Calu3 (cell line): ENCODE measurements at places on chromosomes 4 and X.

DNA sequence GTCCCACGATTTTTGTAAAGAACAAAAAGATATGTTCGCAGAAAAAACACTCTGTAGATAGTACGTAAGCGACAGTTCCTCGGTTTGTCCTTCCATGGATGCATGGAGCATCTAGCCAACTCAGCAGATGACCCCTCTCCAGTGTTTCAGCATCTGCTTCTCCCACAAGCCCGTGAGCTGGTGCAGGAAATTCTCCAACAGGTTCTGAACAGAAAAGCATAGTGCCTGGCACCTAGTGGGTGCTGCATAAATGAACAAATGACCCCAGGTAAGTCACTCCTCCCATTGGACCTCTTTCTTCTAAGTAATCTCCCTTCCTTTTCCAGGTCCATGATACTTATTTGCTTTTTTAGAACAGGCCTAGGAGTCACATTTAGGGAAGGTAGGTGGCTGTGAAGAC is 966 bp upstream of the KIAA0232 start:
- H3K27ac ChIP-seq, result no peak overlapping the region
- peak overlapping the region; percentile 76 for H3K4me3 ChIP-seq
- DNase-seq, result no peak
- peaks cover 20% of the 10 kb centered on the region for H3K4me1 ChIP-seq
- H3K27me3 ChIP-seq, result peaks cover 4% of the 10 kb centered on the region
- peaks cover 19% of the 10 kb centered on the region for H3K36me3 ChIP-seq

- H3K36me3 ChIP-seq, result no peaks in the 10 kb centered on the region
- H3K4me3 ChIP-seq, result no peak overlapping the region
- H3K27me3 ChIP-seq, result no peaks in the 10 kb centered on the region
- no peak overlapping the region for H3K27ac ChIP-seq
- H3K4me1 ChIP-seq, result peaks cover 9% of the 10 kb centered on the region
- DNase-seq, result no peak
Observed at GRCh38 chrX:115539841-115540240, 21.1 kb upstream of the PLS3 start.

DNA sequence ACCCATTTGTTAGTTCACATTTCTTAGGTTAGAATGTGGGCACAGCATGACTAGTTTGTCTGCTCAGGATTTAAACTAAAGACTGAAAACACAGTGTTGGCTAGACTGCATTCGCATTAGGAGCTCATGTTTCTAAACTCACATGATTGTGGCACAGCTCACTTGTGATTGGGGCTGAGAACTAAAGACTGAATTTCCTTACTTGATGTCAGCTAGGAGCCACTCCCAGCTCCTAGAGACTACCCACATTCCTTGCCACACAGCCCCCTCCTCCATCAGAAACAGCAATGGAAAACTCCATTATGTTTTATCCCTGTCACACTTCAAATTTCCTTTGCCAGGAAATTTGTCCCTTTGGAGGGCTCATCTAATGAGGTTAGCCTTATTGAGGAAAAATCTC is 170.2 kb upstream of the NUDT6 start:
- H3K27me3 ChIP-seq, result no peaks in the 10 kb centered on the region
- DNase-seq, result no peak

- H3K27me3 ChIP-seq, result no peaks in the 10 kb centered on the region
- no peak overlapping the region for H3K27ac ChIP-seq
- DNase-seq, result no peak
- H3K36me3 ChIP-seq, result peaks cover 22% of the 10 kb centered on the region
- peak overlapping the region; percentile 82 for H3K4me3 ChIP-seq
Observed at GRCh38 chrX:40734971-40735324, 394 bp downstream of the MED14 start.

- no peak for DNase-seq
- no peaks in the 10 kb centered on the region for H3K36me3 ChIP-seq
- no peaks in the 10 kb centered on the region for H3K27me3 ChIP-seq
- no peak overlapping the region for H3K4me3 ChIP-seq
Observed at GRCh38 chrX:45903781-45904201, 641.4 kb downstream of the ZNF674 start.

GRCh38 chr4:67762086-67762485 is 7.9 kb upstream of the GNRHR start:
- H3K27me3 ChIP-seq, result no peaks in the 10 kb centered on the region
- no peak overlapping the region for H3K27ac ChIP-seq
- no peaks in the 10 kb centered on the region for H3K4me1 ChIP-seq
- no peak for DNase-seq

DNA sequence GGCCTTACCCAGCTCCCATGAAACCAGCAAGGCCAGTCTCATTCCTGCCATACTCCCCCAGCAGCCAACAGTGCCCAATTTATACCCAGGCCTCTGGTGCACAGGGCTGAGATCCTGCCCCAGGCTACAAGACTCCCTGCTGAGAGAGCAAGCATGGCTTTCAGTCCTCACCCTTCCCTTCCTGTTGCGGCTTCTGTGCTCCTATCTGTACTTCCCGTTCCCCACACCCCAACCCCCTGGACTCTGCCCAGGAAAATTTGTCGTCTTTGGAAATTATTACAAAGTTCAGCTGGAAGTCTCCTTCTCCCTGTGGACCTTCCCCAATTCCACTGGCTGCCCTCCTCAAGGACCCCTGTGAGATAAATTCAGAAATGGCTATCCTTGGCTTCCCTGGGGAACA is 84.1 kb upstream of the GK2 start:
- no peaks in the 10 kb centered on the region for H3K36me3 ChIP-seq
- H3K27ac ChIP-seq, result no peak overlapping the region

DNA sequence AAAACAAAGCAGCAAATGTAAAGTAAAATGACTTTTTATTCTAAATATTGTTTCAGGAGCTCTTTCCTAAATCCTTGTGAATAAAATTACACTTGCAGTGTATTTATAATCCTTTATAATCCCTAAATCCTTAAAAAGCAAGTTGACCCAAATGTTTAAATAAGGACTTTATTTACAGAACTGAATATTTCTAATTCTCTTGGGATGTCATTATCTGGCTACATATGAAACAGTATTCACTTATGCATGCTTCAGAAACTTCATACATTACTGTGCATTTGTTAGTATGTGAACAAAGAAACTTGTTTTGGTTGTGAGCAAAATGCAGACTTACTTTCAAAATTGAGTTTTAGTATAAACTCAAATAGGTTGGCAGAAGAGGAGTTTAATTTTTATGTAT is 49.2 kb downstream of the PTTG2 start:
- no peak overlapping the region for H3K27ac ChIP-seq
- H3K4me3 ChIP-seq, result no peak overlapping the region
- H3K4me1 ChIP-seq, result no peaks in the 10 kb centered on the region
- H3K36me3 ChIP-seq, result no peaks in the 10 kb centered on the region
- H3K27me3 ChIP-seq, result no peaks in the 10 kb centered on the region
- DNase-seq, result no peak

DNA sequence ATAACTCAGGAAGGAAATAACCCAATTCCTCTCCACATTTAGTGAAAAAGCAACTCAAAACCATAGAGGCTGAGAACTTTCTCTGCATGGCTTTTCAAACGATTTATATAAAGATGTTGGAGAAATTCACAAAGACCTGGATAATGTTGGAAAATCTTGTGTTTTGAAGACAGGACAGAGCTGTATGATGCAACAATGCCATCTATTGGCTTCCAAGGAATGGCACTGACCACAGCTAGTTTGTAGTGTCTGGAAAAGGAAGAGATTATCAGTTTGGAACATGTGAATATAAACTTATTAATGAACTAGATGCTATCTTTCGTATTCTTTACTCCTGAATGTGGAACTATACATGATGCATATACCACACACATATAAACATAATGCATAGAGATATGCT is 503.6 kb downstream of the IL1RAPL1 start:
- H3K4me1 ChIP-seq, result no peaks in the 10 kb centered on the region
- H3K27me3 ChIP-seq, result no peaks in the 10 kb centered on the region
- H3K36me3 ChIP-seq, result no peaks in the 10 kb centered on the region
- DNase-seq, result no peak
- no peak overlapping the region for H3K27ac ChIP-seq

DNA sequence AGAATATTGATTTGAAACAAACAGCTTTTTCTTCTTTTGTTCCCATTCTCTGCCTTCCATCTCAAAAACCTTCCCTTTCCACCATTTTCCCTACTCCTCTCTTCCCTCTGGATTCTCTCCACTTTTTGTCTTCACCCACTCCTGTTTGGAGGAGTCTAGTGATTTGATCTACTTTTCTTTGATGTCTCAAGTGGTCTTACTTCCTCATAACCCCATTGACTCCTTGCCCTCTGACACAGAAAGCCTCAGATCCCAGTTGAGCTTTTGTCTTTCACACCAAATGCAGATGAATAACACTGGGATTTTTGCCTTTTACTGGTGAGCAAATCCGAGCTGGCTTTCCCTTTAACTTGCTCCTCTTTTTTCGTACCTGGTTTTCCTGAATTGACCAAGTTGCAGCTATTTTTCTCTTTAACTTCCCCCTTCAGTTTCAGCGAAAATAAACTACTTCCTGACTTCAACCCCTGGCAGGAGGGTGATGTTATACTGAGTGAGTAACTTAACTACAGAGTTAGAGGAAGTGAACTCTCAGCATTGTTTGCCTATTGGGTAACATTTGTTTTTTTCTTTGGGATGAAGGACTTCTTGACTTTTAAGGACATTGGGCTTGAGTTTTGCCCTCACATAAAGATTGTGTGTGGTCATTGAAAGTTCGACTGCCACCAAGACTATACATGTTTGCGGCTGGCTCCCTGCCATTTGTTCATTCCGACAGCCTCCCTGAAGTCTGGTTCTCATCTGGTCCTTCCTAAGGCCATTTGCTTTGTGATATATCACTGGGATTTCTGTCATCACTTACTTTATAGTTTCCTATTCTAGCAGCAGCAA is 392.8 kb upstream of the NR3C2 start:
- H3K27ac ChIP-seq, result peak overlapping the region; percentile 98
- peaks cover 20% of the 10 kb centered on the region for H3K4me1 ChIP-seq
- DNase-seq, result peak; percentile 24
- no peaks in the 10 kb centered on the region for H3K36me3 ChIP-seq

GRCh38 chr4:183905081-183905592 is at the start of gene STOX2:
TSS of gene STOX2 (plus strand) at chr4:183905307. CDS start at chr4:183906791, 1,484 bp downstream.
- peak; percentile 54 for DNase-seq
- peak within 1 kb of the TSS; percentile 30 for H3K27ac ChIP-seq
- no peaks in the 10 kb centered on the region for H3K27me3 ChIP-seq
- H3K36me3 ChIP-seq, result peaks cover 27% of the 10 kb centered on the region

DNA sequence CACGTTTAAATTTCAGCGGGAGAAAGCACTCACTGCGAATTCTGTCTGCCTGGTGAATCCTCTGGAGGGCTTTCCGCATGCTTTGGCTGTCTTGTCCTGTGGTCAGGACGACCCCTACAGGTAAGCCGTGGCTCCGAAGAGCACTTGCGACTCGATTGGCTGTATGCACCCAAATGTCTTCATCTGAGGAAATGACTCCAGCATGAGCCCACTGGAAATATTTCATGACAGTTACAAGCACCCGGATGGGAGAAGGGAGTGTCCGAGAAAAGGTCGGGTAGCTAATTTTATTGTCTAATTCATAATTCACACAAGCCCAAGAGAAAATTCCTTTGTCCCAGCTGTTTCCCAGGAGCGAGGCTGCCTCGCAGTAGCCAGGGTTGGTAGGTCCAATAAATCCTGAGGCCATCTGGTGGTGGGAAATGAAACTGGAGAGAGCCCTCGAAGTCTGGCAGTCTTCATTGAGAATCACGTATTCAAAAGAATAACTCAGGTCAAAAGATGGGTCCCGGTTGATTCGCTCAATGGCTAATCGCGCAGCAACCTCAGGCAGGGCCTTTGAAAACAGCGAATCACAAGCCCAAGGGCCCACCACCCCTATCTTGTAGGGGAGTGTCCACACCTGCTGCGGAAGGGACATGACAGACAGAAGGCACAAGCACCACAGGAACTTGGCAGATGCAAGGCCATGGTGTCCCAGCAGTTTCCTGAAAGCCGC is 6.6 kb downstream of the GUCY2F start:
- H3K27me3 ChIP-seq, result peaks cover 30% of the 10 kb centered on the region
- no peaks in the 10 kb centered on the region for H3K36me3 ChIP-seq
- H3K4me3 ChIP-seq, result no peak overlapping the region
- no peaks in the 10 kb centered on the region for H3K4me1 ChIP-seq
- peak; percentile 41 for DNase-seq
